ENCODE measurements at places on chromosomes 5 and 9.

DNA sequence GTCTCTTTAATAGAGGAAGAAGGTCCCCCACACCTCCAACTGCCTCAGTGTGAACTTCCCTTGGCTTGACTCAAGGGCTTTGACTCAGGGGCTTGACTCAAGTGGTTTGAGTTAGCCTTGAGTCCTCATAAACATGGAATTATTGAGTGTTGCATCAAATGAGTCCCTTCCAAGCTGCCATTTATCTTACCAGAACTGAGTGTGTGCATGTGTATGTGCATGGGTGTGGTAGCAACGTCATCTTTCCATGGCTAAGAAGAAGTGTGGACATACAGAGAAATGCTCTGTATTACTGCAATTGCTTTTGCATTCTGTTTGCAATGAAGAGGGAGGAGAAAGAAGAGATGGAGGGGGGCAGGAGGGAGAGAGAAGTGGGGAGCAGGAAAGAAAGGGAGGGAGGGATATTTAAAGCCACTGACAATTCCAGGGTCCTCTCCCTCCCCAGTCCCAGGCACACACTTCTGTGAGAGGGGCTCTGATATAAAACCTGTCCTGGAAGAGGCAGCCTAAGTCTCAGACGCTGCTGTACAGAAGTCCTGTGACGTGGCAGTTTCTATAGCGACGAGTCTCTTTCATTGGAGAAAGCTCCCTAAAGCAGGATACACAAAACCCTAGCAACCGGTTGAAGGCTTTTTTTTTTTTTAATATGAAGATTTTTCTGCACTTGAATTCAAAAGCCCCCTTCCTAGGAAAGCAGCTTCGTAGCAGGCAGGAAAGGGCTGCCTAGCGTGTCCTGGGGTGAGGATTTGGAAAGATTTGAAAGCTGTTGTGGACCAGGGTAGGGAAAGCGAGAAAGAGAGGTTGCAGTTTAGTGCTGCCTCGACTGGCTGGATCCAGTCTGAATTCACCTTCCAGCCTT, 93.3 kb upstream of the MAP1B start:
- DNase-seq = no peak

- DNase-seq = no peak
Measured at GRCh38 chr5:17160756-17161040, 56.7 kb upstream of the BASP1 start.

- no peak for DNase-seq
Measured at GRCh38 chr9:69047371-69047770, 11.8 kb downstream of the FXN start.

- DNase-seq = no peak
Measured at GRCh38 chr5:173786286-173787187, 101.6 kb upstream of the CPEB4 start.

GRCh38 chr5:147712019-147712418, 70.5 kb downstream of the JAKMIP2 start:
- no peak for DNase-seq

Data from cortex of kidney (tissue), 1 donor.